NCI-H774 (cell line): ENCODE measurements at places on chromosomes 1 and 21.

DNA sequence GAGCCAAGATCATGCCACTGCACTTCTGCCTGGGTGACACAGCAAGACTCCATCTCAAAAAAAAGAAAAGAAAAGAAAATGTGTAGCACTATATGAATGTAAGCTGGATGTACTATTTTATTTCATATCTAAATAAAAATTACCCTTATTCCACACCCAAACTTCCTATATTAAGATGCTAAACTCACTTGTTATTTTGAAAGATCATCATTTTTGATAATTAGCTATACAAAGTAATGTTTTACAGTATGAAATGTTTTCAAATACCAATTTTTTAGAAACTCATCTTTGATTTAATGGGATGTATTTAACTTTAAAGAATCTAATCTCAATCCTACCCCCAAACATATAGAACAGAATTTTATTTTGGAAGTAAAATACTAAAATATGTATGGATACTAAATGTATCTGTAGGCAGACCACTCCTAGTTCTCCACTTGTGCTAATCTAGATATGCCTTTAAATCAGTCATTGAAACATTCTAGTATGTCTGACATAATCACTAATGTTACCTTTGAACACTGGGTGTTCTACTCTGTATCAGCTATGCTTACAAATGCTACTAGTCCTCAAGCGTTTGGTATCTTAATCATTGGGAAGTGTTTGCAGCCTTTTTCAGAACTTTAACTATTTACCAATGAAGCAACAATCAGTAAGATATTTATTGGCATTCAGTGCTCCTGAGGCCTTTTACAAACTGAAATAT, 12.9 kb downstream of the MIER1 start:
- no peak for DNase-seq

- DNase-seq = no peak
Observed at GRCh38 chr1:87202922-87203655, 125.6 kb upstream of the LMO4 start.

DNA sequence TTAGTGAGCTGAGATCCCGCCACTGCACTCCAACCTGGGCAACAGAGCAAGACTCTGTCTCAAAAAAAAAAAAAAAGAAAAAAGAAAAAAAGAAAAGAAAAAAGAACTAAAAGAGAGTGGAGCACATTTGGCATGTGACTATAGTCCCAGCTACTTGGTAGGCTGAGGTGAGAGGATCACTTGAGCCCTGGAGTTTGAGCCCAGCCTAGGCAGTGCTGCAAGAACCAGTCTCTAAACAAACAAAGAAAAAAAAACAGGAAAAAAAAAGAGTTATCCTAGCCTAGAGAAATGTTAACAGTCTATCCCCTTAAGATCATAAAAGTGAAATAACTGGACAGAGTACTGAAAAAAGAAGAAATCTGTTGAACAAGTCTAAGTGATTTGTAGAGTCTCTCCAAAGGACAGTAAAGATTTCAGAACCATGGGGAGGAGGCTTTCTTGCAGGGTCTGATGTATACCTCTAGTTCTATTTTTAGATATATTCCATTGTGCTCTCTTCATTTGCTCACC, 4.5 kb upstream of the PRDX1 start:
- DNase-seq = peak; percentile 59

- DNase-seq = no peak
Observed at GRCh38 chr1:151367658-151368392, 4.7 kb downstream of the SELENBP1 start.

- DNase-seq = no peak
Observed at GRCh38 chr1:12012560-12013316, 6.6 kb upstream of the MIIP start.

DNA sequence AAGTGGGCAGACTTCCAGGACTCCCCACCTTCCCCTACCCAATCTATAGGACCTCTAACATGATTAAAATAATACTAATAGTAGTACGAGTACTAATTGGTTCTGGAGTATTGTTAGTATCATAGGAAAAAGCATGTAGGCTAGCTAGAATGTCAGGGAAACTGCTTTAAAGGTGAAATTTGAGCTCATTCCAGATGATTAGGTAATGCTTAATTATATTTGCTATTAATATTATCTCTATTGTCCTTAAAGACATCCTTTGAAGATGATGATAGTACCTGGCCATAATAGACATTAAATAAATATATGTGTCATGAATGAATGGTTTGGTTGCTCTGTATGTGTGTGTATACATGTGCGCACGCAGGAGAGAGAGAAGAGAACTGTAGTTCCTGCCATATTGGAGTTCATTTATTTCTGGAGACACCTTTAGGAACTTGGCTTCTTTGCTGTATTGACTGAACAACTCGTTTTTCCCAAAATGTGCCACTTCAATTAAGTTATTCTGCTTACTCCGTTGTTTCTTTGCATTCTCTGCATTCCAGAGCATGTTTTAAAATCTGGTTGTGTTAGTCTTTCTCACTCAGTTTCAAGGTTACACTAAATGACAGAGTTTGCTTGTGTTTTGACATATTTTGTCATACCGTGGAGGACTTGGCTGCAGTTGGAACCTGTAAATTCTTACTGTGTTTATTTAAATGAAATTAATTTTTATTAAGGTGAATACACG, 117.1 kb downstream of the OSBPL9 start:
- DNase-seq = peak; percentile 45

- DNase-seq = no peak
Observed at GRCh38 chr1:53524428-53525375, 65.5 kb downstream of the DMRTB1 start.

DNA sequence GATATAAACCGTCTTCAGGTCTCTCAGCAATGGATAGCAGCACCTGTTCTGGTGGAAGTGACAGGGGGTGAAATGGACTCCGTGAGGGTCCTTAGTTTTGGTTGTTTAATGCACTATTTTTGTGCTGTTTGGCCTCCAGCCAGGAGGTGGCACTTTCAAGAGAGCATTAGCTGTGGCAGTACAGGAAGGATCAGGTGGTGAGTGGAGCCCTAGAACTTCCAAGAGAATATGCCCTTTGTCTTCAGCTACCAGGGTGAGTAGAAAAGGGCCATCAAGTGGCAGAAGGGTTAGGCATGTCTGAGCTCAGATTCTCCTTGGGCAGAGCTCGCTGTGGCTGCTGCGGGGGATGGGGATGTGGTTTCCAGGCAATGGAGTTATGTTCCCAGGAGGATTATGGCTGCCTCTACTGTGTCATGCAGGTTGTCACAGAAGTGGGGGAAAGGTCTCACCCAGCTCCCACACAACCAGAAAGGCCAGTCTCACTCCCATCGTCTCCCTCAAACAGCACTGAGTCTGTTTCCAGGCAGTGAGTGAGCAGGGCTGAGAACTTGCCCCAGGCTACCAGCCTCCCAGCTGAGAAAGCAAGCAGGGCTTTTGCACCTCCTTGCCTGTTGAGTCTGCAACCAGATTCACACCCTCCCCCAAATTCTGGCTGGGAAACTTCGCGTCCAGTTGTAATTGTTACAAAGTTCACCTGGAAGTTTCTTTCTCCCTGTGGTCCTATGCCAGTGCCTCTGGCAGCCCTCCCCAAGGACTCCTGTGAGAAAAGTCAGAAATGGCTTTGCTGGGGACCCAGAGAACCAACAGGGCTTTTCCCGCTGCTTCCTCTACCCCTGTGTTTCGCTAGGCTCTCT, 39.1 kb upstream of the TTLL7 start:
- DNase-seq = no peak

GRCh38 chr1:77948841-77949424, 29.9 kb downstream of the FUBP1 start:
- no peak for DNase-seq

DNA sequence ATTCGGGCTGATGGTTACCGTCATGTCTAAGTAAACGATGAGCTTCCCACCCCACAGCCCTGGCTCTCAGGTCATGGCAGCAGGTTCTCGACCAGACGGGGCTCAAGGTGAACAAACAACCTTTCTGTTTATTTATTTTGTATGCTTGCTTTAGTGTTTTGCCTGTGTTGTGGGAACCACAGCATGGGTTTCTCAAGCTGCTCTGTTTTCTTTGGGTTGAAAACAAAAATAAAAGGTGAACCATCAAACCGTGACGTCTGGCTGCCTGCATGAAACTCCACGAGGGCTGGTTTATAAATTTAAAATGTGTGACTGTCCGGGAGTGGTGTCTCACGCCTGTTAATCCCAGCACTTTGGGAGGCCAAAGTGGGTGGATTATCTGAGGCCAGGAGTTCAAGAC, 28.0 kb downstream of the TMEM51 start:
- DNase-seq = peak; percentile 42

- no peak for DNase-seq
Observed at GRCh38 chr1:110708974-110709440, 34.3 kb upstream of the KCNA3 start.

GRCh38 chr1:167428395-167428794, 89.9 kb downstream of the CD247 start:
- DNase-seq = no peak
